Kidney epithelial cell (primary cell): ENCODE measurements at places on chromosomes 4 and X. TPM values are rescaled to one million over a fixed set of nuclear protein-coding genes. Genes with fewer than 3 reads are reported as not detected.

- peak; percentile 34 for DNase-seq
Measured at GRCh38 chr4:150310159-150310895, 232.1 kb downstream of the DCLK2 start.

DNA sequence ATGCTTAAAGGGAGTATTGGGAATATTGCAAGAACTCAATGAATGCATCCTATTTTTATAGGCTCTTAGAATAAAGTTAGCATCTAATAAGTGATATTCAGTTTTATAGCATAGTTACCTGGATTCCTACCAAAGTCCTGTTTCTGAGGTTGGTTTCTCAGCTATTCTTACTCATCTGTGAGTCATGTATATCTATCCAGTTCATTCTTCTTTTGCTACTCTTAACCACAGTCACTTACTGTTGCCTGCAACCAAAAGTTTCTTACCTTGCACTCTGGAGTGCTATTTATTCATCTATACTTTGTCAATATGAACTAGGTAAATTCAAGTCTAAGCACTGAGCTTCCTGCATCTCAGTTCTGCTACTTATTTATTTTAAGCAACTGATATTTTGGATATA, 322.5 kb downstream of the HS3ST1 start:
- DNase-seq, result no peak

- DNase-seq, result peak; percentile 65
Measured at GRCh38 chr4:55947912-55948725, 626 bp upstream of the CEP135 start.

DNA sequence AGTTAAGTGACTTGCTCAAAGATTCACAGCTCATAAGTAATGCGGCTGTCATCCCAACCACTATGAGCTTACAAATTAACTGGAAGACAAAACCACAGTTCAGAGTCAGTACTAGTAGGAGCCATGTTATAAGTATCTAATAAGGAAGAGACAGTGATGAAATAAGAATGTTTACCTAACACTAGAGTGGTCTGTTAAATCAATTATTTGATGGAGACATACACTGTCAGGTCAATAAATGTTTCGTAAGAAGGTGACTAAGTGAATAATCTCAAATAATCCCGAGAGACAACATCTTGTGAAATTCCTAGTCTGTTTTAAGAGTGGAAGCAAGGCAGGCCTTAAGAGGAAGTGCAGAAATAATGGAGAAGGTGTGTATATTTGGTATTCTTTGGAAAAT, 25.8 kb upstream of the AMELX start:
- DNase-seq, result peak; percentile 7

- DNase-seq, result no peak
Measured at GRCh38 chr4:113147498-113148111, 98.2 kb downstream of the ANK2 start.

GRCh38 chr4:96352051-96352517, 512.2 kb downstream of the PDHA2 start:
- DNase-seq, result no peak

DNA sequence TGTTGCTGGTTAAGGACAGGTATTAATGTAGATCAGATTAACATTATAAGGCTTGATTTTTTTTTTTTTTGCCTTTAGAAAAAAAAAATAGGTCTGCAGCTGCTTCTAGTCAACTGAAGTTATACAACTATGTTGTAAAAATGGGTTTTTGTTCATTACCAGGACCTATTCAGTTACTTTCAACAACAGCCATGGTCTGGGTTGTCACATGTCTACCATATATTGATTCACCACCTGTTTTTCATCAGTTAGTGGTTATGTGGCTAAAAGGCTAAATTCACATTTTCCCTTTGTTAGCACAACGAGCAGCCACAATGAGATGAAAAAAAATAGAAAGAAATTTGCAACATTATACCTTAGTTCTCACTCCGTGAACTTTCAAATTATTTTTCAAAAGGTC, 45.5 kb downstream of the GLRB start:
- no peak for DNase-seq

- no peak for DNase-seq
Measured at GRCh38 chrX:23784470-23785331, 1.7 kb downstream of the SAT1 start.

EDNRA gene
- total RNA-seq, result 11.7 and 13.8 TPM in 2 replicates

TLR3 gene
- total RNA-seq, result 5.8 and 7.6 TPM in 2 replicates

RBMXL3 gene
- not detected in 2 replicates for total RNA-seq

TRPC5OS gene
- not detected in 2 replicates for total RNA-seq

SPANXC gene
- not detected in 2 replicates for total RNA-seq

MAGED4 gene
- total RNA-seq, result 20.7 and 32.5 TPM in 2 replicates

DCHS2 gene
- total RNA-seq, result 0.75 and 3.1 TPM in 2 replicates
